ENCODE measurements at places on chromosomes 7 and 10.
A peak's percentile ranks its signal among the peaks of the same experiment; 100 is the strongest.

DNA sequence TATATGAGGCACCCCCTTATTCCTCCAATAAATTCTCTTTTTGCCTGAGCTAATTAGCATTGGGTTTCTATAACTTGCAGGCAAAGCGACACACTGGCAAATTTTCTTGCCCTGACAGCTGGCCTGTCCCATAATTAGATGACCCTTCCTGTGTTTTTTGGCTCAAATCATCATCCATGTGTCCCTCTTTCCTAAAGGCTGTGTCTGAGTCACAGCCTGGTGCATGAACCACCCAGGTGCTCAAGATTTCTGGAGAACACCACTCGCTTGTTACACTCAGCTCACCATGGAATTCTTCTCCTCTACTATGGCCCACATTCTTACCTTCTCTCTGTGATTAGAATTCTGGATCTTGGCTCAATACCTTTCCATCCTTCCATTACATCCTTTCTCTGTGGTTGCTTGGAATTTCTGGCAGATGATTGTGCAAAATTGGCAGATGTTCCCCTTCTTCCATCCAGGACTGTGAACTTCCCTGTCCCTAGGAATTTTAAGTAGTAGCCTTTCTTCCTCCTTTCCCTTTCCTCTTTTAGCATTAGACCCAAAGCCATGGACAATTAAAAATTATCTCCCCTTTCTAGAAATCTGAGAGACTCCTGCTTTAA lies 116.0 kb upstream of the ANKRD1 start:
- no peak for DNase-seq

DNA sequence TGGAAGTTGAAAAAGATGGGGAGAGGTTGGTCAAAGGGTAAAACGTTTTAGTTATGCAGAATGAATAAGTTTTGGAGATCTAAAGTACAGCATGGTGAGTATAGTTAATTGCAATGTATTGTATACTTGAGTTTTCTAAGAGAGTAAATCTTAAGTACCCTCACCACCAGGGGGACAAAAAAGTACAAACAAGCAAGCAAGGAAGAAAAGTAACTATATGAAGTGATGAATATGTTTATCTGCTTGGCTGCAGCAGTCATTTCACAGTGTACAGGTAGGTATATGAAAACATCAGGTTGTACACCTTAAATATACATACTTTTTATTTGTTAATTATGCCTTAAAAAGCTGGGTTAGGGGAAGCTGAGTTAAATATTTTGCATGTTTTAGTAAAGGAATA lies 157.3 kb downstream of the PCLO start:
- DNase-seq = peak; percentile 31

GRCh38 chr10:117780411-117780810 lies 237.9 kb downstream of the EMX2 start:
- no peak for DNase-seq

DNA sequence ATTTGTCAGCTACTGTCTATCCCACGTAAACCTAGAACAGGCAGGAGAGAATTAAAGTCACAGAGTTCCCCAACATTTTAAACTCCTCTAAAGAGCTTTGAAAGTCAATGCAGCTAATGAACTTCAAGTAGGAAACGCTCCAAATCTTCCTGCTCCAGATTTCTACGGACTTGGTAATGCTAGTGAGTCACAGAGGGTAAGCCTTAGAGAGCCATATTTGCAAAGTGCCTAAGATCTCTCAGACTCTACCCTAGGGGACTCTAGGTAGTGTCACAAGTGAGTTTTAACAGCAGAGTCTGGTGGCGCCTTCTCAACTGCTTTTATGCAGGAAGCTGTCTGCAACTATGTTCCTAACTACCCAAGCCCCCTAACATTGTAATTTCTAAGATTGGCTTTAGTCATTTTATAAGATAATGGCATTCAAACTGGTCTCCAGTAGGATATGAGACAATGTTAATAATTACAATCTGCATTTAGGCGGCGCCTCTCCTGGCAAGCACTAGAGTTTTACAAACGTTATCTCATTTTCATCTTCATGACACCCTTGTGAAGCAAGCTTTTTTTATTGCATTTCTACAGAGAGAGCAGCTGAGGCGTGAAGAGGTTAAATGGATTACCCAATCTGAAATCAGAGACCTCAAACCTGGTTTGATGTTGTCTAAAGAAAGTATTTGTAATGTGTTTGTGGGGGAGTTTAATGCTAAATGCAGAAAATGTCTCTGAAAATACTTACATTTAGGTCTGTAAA lies 22.0 kb upstream of the FZD1 start:
- DNase-seq = no peak
